HepG2 (cell line): ENCODE measurements at places on chromosomes 12 and 14.
A peak's percentile ranks its signal among the peaks of the same experiment; 100 is the strongest.

GRCh38 chr12:69672195-69672594, 26.9 kb downstream of the BEST3 start:
- no peak overlapping the region for H3K4me3 ChIP-seq
- no peaks in the 10 kb centered on the region for H3K27me3 ChIP-seq
- no peak for DNase-seq
- H3K4me1 ChIP-seq = no peaks in the 10 kb centered on the region
- H3K27ac ChIP-seq = no peak overlapping the region

DNA sequence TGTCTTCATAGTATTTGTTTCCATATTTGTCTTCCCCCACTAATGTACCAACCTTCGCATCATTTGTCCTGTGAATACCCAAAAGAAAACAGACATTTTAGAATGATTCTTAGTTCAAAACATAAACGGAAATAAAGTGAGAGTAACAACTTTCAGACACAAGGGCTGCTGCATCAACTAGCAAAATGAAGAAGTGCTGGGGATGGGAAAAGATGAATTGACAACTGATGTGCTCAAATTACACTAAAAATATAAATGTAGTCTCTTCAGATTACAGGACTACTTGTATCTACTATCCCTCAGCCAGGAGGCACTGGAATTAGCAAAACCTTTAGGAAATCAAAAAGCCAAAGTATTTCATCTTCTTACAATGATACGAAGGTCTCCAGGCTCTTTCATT, 743 bp downstream of the NDUFA12 start:
- peak overlapping the region; percentile 77 for H3K27ac ChIP-seq
- no peak for DNase-seq
- H3K36me3 ChIP-seq = peaks cover 2% of the 10 kb centered on the region; the same call in 1 of the 2 replicates
- peak overlapping the region; percentile 84 for H3K4me3 ChIP-seq

DNA sequence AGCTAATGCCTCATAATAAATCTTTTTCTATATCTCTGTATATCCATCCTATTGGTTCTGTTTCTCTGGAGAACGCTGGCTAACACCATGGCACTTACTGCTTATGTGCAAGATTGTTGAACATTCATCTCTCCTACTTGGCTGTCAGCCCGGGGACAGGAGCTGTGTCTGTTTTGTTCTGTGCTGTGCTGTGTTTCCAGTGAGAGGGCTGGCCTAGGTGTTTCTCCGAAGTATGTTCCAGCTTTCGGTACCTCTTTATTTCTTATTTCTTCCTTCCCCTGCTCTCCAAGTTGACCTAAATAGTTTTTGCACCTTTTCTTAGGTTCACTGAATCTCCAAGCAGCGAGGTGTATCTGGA, 18.8 kb upstream of the NR4A1 start:
- H3K36me3 ChIP-seq = no peaks in the 10 kb centered on the region
- DNase-seq = no peak
- peaks cover 30% of the 10 kb centered on the region for H3K4me1 ChIP-seq
- no peak overlapping the region for H3K27ac ChIP-seq
- H3K4me3 ChIP-seq = peak overlapping the region; percentile 31
- peaks cover 1% of the 10 kb centered on the region; the same call in 1 of the 2 replicates for H3K27me3 ChIP-seq

GRCh38 chr14:55071870-55072640, 20.6 kb downstream of the MAPK1IP1L start:
- H3K4me3 ChIP-seq = no peak overlapping the region
- no peaks in the 10 kb centered on the region for H3K27me3 ChIP-seq
- H3K27ac ChIP-seq = no peak overlapping the region
- DNase-seq = no peak
- H3K4me1 ChIP-seq = peaks cover 14% of the 10 kb centered on the region

GRCh38 chr14:57491640-57492039, 2.0 kb downstream of the CCDC198 start:
- no peak overlapping the region for H3K27ac ChIP-seq
- DNase-seq = no peak
- no peak overlapping the region for H3K4me3 ChIP-seq
- peaks cover 16% of the 10 kb centered on the region for H3K4me1 ChIP-seq
- no peaks in the 10 kb centered on the region for H3K36me3 ChIP-seq
- H3K27me3 ChIP-seq = no peaks in the 10 kb centered on the region

DNA sequence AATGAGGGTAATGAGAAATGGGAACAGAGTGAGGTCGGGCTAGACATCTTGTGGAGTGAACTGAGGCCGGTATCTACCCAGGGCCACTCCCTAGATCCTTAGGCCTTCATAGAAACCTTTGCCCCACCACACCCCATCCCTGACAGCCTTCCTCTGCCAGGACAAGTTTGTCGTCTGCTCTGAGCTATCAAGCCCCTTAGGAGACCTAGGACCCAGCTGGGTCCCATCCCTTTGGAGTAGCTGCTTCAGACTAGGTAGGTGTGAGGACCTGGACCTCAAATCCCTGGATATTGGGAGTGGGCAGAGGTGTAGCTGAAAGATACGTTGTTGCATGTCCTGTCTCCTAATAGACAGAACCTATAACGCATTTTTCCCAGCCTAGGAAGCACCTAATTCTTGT, at the start of gene TMEM253:
TMEM253 (plus strand) TSS at position 136 of the 400 bp plus-strand sequence. CDS start 278 bp downstream, outside the sequence.
- peaks cover 76% of the 10 kb centered on the region for H3K4me1 ChIP-seq
- H3K27ac ChIP-seq = no peak within 1 kb of the TSS
- DNase-seq = no peak
- H3K4me3 ChIP-seq = no peak within 1 kb of the TSS
- no peaks in the 10 kb centered on the region for H3K36me3 ChIP-seq

DNA sequence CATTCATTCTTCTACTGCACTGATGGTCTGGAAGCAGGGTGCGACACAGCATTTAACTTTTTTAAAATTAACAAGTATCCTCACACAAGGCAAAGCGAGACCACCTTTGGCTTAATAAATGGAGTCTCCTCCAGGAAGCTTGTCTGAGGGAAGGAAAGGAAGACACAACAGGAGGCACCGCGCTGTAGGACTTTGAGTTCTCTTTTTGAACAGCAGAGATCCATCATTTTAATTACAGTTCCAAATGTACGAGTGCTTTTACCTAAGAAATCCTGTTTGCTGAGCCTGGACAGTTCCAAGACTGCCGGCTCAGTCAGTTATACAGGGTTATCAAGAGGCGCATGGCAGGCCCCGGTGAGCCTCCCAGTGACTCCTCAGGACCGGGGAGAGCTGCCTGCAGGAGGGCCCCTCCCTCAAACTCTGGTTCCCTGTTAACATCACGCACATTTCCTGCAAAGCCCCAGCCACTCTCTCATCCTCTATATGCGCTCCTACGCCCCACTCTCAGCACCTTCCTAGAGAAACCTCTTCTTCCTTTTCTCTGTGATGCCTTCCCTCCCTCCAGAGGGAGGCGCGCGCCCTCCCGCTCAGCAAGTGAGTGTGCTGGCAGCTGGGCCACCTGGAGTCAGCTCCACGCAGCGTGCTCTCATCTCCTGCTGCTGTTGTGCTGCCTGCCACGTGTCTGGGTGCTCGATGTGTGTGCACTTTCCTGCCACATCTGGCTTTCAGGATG, 46.1 kb downstream of the STX2 start:
- no peaks in the 10 kb centered on the region for H3K27me3 ChIP-seq
- no peak for DNase-seq
- no peaks in the 10 kb centered on the region for H3K4me1 ChIP-seq
- H3K27ac ChIP-seq = no peak overlapping the region
- no peak overlapping the region for H3K4me3 ChIP-seq

DNA sequence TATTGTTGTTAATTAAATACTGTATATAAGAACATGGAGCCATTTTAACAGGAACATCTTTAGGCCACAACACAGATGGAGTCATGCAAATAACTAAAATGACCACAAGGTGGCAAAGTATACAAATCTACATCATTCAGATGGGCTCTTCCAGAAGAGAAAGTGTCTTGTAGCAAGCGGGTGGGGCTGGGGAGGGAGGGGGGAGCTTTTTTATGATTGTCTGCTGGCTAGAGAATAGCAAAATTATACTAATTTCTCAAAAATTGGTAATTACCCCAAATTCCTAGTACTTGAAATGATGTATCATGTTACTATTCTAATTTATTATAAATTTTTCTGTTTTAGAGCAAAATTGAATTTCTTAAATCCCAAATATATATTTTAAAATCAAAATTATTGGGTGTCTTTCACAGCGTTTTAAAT, 378.7 kb downstream of the PRKD1 start:
- no peak overlapping the region for H3K27ac ChIP-seq
- H3K27me3 ChIP-seq = no peaks in the 10 kb centered on the region
- H3K36me3 ChIP-seq = no peaks in the 10 kb centered on the region
- no peak overlapping the region for H3K4me3 ChIP-seq
- peak; percentile 70 for DNase-seq
- H3K4me1 ChIP-seq = no peaks in the 10 kb centered on the region

GRCh38 chr12:122942637-122943036, 23.6 kb downstream of the ABCB9 start:
- H3K36me3 ChIP-seq = no peaks in the 10 kb centered on the region; the same call in 1 of the 2 replicates
- no peak overlapping the region for H3K27ac ChIP-seq
- no peaks in the 10 kb centered on the region; the same call in 1 of the 2 replicates for H3K27me3 ChIP-seq
- H3K4me3 ChIP-seq = no peak overlapping the region
- H3K4me1 ChIP-seq = peaks cover 29% of the 10 kb centered on the region
- peak; percentile 68 for DNase-seq

- H3K4me1 ChIP-seq = no peaks in the 10 kb centered on the region
- no peak overlapping the region for H3K4me3 ChIP-seq
- DNase-seq = no peak
- no peaks in the 10 kb centered on the region for H3K36me3 ChIP-seq
Measured at GRCh38 chr12:15011162-15011561, 38.3 kb downstream of the PDE6H start.

DNA sequence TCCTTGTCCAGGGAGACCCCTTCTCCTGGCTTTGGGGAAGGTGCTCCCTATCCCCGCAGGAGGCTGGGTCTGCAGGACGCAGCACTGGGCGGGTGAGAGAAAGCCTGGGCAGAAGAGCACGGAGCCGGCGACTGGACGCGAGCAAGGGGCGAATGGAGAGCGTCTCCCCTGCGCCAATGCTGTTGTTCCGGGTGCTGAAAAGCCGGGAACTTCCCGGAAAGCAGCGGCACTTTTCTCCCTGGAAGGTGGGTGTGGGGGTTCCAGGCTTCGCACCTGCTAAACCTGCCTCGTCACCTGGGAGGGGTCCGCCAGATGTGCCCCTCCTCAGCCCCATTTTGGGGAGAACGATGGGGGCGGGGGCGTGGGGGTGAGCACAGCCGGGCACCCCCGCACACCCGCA, 417.1 kb upstream of the TMTC1 start:
- H3K36me3 ChIP-seq = no peaks in the 10 kb centered on the region
- H3K4me1 ChIP-seq = peaks cover 13% of the 10 kb centered on the region
- no peak overlapping the region for H3K4me3 ChIP-seq
- DNase-seq = no peak

DNA sequence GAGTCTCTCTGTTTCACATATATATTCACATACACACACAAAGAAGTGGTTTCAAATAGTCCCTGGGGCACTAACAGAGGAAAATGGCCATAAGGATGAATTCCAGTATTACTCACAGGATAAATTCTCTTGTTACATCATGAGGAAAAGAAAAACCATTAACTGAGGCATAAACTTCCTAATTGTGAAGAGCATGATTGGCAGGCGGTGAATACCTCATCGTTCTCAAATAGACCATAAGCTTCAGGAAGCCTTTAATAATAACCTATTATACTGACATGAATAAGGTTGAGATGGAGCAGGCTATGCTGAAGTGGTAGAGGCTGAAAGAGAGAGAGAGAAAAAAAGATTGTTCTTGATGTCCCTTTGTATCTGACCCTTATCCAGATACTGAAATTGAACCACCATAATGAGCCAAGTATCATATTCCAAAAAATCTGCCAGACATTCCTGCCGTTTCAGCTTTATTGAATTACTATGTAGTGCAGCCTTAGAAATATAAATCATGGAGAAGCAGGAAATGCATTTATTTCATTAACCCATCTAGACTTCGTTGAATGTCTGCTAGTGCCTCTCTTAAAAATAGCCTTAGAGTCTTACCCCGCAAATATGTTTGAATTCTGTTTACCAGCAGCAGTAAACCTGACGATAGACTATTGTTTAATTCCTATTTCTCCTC, 86.8 kb downstream of the NUAK1 start:
- no peak overlapping the region for H3K27ac ChIP-seq

DNA sequence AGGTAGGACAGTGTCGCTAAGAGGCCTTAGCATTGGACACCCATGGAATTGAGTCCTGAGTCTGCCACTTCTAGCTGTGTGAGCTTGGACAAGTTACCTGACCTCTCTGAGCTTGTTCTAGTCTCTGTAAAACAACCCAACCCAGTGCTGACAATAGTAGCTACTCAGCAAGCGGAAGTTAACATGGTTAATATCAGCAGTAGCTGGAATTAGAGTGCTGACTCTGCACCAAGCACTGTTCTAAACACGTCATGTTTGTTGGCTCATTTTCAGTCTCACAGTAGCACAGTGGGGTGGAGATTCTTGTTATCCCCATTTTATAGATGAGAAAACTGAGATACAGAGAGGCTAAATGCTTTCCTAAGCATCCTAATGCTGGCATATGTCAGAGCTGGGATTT, 47.5 kb upstream of the RIN3 start:
- no peaks in the 10 kb centered on the region for H3K36me3 ChIP-seq
- H3K4me1 ChIP-seq = no peaks in the 10 kb centered on the region; the same call in 1 of the 2 replicates
- no peak overlapping the region for H3K4me3 ChIP-seq
- no peak for DNase-seq
- no peaks in the 10 kb centered on the region; the same call in none of the 2 replicates for H3K27me3 ChIP-seq

GRCh38 chr12:66235626-66236281, 46.7 kb downstream of the IRAK3 start:
- H3K27me3 ChIP-seq = peaks cover 22% of the 10 kb centered on the region; the same call in 2 of the 3 replicates
- no peak overlapping the region for H3K27ac ChIP-seq
- no peak for DNase-seq
- no peaks in the 10 kb centered on the region for H3K36me3 ChIP-seq
- no peak overlapping the region for H3K4me3 ChIP-seq
- H3K4me1 ChIP-seq = no peaks in the 10 kb centered on the region

GRCh38 chr12:107748472-107748871, 12.5 kb downstream of the PRDM4 start:
- no peaks in the 10 kb centered on the region for H3K27me3 ChIP-seq
- H3K27ac ChIP-seq = no peak overlapping the region
- no peak overlapping the region for H3K4me3 ChIP-seq

DNA sequence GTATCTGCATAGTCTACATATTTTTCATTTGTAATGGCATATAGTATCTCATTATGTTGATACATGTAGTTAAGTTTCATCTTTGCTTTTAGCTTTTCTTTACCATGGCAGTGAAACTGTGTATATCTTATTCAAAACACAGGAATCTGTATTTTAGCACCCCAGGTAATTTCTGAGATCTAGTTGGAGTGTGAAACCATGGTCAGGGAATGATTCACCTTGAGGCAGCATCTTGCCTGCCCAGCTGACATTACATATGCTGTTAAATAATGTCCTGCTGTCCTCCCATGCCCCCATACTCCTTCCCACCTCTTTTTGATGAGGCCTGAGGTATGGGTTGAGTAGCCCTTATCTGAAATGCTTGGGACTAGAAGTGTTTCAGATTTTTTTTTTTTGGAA, 125.4 kb upstream of the ATF1 start:
- H3K4me3 ChIP-seq = no peak overlapping the region
- H3K27ac ChIP-seq = no peak overlapping the region
- DNase-seq = no peak
- H3K36me3 ChIP-seq = peaks cover 32% of the 10 kb centered on the region
